ENCODE measurements at places on chromosomes 7 and 10.

DNA sequence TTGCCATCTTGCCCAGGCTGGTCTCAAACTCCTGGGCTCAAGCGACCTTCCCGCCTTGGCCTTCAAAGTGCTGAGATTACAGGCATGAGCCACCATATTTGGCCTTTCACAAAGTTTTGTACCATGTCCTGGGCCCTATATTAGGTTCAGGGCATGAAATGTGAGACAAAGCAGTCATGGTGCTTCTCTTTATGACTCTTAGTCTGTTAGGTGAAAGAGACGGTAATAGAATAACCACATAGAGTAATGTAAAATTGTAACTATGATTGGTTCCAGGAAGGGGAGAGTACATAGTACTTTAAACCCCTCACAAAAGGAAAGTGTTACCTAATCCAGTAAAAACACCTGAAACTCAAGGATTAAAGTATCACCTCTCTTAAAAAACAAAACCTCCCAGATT, 144.7 kb downstream of the SPAG6 start:
- DNase-seq, result no peak

GRCh38 chr7:98958968-98959367, 80.6 kb downstream of the TRRAP start:
- DNase-seq, result no peak

DNA sequence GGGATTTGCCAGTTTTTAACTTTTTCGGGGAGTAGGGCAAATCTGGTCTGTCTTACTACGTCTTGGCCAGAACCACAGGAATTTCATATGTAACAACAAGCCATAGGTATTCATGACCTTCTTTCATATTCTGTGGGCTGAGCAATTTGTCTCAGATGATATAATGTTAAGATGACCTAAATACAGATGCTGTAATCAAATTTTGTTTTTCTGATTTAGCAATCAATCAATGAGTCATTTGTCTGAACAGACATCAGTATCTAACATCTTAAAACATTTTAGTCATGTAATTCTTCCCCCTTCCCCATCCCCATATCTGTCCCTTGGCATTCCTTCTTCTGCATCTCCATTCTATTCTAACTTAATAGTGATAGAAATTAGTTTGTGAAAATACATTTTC, 24.8 kb upstream of the NME8 start:
- no peak for DNase-seq

DNA sequence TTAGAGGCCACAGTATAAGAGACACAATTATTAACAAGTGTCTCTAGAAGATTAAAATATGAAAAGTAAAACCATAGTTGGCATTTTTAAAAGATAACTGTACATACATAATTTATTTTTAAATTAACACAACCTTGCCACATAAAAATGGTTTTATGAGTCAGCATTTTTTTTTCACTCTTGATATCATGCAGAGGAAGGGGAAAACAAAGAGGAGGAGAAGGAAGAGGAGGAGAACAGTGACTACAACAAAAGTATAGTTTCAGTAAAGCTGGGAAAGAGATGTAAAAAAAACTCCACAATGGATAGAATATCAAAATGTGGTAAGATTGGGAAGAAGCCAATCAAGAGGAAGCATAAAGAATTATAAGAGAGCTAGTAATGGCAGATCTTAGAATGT, 34.0 kb downstream of the CH25H start:
- DNase-seq, result no peak

DNA sequence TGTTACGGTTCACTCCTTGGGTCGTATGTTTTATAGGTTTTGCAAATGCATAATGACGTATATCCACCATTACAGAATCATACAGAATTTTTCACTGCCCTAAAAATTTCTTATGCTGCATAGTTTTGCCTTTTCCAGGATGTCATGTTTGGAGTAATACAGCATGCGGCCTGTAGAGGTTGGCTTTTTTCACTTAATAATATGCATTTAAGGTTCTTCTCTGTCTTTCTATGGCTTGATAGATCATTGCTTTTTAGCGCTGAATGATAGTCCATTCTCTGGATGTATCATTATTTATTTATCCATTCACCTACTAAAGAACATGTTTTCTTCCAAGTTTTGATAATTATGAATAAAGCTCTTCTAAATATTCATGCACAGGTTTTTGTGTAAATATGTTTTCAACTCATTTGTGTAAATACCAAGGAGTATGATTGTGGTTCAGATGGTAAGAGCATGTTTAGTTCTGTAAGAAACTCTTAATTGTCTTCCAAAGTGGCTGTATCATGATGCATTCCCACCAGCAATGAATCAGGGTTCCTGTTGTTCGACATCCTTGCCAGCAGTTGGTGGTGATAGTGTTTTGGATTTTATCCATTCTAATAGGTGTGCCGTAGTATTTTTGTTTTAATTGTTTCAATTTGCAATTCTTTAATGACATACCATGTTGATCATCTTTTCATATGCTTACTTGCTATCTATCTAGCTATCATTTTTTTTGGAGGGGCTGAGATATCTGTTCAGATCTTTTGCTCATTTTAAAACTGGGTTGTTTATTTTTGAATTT, 531.2 kb upstream of the GHITM start:
- no peak for DNase-seq

DNA sequence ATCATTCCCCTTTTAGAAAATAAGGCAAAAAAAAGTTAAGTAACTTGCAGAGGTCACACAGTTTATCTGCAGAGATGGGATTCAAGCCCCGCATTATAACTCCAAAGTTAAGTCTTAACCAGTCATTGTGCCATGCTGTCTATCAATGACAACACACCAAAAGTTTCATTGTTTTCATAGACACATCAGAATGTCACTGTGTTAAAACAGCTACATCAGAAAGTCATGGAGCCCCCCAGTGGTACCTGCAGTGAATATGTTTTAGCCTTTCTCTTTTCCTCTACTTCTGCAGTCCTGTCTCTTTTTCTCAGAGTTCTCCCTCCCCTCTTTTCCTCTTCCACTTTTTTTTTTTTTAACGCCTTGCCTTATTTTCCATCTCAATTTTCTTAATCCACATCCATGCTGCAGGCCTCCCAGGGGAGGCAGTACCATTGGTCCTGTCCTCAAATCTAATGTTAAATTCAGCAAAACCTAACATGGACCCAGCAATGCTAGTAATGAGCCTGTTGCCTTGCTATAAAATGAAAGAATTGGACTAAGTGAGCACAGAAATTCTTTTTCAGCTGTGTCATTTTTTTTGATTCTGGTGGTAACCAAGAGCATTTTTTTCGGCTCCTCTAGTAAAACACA, 3.8 kb upstream of the NRCAM start:
- peak; percentile 25 for DNase-seq

DNA sequence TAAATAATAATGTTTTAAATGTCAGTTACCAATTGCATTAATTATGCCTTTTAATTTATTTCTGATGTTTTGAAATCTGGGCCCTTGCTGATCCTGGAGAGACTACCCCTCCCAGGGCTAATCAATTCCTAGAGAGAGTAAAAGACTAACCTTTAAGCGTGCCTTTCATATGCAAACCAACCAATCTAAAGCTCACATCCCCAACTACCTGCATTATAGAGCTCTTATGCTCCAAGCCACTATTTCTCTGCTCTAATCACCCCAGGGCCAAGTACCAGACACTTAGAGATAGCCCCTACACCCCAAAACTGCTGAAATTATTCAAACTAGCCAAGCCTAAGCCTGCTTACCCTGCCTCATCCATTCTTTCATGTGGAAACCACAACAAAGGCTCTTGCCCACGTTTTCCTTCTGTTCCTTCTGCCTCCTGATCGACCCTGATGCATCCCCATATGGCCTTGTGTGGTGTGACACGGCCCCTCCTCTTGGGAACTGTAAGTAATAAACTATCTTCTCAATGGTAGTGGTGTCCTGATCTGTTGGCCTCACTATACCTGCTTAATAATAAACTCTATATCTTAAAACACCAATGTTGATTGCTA, 97.7 kb downstream of the HIBADH start:
- no peak for DNase-seq

- no peak for DNase-seq
Measured at GRCh38 chr10:61448841-61449600, 4.2 kb downstream of the TMEM26 start.

- DNase-seq, result no peak
Measured at GRCh38 chr7:7266257-7266881, 84.0 kb downstream of the C1GALT1 start.

- no peak for DNase-seq
Measured at GRCh38 chr10:30505543-30506298, 71.7 kb downstream of the MAP3K8 start.

DNA sequence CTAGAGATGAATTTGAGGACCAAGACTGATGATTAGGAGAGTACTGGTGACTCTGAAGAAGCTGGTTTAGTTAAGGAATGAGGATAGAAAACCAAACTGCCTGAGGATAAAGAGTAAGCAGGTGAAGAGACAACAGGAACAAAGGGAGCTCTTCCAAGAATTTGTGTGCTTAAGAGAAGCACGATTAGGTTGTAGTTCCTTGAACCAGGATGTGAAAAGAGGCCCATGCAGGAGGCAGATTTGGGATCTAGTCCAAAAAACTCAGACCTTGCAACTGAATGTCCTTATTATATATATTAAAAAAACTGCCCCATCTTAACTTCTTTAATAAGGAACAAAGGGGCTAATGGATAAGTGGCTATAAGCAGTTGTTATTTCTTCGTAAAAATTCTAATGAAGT, 150.4 kb downstream of the SKAP2 start:
- DNase-seq, result no peak

DNA sequence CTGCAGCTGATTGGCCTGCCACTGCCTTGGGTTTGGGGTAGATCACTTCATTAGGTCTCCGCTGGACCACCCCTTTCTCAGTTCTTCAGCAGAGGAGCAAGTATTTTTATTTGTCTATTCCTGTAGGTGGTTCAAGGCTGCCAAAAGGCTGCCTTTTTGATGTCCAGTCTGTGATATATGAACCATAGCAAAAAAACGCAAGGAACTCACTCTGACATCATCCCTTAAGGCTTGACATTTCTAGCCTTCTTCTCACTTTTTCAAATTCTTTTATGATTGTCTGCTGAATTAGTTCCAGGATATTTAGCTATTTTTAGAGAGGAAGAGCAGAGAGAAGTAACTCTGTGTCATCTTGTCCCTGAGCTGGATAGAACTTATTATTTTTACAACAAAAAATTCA, 269.2 kb downstream of the BAMBI start:
- DNase-seq, result no peak

- no peak for DNase-seq
Measured at GRCh38 chr10:101859530-101859929, 15.9 kb upstream of the KCNIP2 start.

GRCh38 chr10:69179089-69179742, 818 bp upstream of the SUPV3L1 start:
- peak; percentile 85 for DNase-seq

DNA sequence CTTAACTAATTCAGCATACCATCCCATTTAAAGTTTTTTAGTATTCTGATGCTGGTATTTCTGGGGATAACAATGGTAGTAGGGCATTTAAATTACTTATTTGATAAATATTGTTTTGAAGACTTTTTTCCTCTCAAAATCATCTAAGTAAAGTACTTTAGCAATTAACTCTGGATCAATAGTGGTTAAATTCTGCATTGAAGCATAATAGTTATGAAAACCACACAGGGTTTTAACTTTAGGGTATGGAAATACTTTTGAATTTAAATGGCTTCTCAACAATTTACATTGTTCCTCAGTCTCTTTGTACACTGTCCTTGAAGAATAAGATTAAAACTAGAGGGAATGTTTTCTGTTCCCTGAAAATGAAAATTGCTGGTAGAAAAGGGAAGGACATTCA, 202.6 kb upstream of the STEAP4 start:
- DNase-seq, result no peak

DNA sequence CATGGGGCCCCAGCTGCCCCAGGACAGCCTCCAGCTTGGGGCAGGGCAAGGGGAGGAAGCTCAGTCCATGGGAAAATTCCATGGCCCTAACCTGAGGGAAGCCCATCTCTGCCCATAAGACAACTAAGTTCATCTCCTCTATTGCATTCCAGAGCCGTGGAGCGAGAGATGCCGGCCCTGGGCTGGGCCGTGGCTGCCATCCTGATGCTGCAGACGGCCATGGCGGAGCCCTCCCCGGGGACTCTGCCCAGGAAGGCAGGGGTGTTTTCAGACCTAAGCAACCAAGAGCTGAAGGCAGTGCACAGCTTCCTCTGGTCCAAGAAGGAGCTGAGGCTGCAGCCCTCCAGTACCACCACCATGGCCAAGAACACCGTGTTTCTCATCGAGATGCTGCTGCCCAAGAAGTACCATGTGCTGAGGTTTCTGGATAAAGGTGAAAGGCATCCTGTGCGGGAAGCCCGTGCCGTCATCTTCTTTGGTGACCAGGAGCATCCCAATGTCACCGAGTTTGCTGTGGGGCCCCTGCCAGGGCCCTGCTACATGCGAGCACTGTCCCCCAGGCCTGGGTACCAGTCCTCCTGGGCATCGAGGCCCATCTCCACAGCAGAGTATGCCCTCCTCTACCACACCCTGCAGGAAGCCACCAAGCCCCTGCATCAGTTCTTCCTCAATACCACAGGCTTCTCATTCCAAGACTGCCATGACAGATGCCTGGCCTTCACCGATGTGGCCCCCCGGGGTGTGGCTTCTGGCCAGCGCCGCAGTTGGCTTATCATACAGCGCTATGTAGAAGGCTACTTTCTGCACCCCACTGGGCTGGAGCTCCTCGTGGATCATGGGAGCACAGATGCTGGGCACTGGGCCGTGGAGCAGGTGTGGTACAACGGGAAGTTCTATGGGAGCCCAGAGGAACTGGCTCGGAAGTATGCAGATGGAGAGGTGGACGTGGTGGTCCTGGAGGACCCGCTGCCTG, 4.3 kb downstream of the AOC1 start:
- no peak for DNase-seq

DNA sequence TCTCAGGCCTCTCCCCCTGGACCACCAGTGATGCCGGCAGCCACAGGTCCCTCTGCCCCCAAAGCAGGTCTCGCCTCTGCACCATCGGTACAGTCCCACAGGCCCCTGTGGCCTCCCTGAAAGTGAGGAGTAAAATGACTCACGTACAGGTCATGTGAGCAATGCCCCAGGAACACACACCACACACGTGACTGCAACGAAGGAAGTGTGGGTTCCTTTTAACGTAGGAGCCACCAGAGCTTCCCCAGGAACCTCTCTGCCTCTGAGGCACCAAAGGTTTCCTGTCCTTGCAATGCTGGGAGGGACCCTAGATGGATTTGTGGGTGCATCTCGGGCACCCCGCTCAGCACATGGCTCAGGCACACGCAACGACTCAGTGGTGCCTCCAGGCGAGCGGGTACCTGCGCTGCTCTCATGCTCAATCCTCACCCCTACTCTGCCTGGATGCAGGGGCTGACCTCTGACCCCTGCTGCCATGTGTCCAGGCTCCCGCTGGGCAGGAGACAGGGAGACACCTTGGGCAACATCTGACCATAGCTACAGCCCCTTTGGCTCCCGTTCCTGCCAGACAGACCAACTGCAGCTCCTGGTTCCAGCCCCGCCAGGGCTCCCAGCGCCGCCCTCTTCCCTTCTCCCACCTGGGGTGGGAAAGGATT, 120.7 kb downstream of the PRKAG2 start:
- no peak for DNase-seq

DNA sequence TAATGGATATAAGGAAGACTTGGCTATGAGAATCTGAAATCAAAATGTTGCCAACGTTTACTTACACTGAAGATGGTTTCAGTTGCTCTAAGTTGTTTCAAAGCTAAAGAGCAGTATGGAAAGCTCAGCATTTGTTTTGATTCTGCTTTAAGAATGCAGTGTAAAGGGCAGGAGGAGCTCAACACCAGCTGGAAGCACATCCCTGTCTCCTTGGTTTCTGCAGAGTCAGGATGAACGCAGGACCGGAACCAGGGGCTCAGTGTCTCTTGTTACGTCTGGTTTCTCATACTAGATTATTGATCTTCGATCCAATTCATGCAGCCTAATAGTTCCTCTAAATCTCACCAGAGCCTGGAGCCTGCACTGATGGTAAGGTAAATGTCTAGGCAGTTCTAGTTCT, 24.1 kb downstream of the ZRANB1 start:
- no peak for DNase-seq

- no peak for DNase-seq
Measured at GRCh38 chr10:46218921-46219320, 67.9 kb upstream of the ANTXRL start.

Data from SW 1271 (cell line).